Glomerular endothelial cell (primary cell): ENCODE measurements at places on chromosomes 16 and 17.

GRCh38 chr17:21370430-21370829 is 5.7 kb upstream of the KCNJ12 start:
- DNase-seq: no peak

- no peak for DNase-seq
These were observed 60.2 kb downstream of the CCDC182 start for GRCh38 chr17:57684711-57685498.

- DNase-seq: no peak
These were observed 102.5 kb upstream of the MAF start for GRCh38 chr16:79703066-79703465.

- DNase-seq: no peak
These were observed 4.9 kb downstream of the SDK2 start for GRCh38 chr17:73639322-73639721.

DNA sequence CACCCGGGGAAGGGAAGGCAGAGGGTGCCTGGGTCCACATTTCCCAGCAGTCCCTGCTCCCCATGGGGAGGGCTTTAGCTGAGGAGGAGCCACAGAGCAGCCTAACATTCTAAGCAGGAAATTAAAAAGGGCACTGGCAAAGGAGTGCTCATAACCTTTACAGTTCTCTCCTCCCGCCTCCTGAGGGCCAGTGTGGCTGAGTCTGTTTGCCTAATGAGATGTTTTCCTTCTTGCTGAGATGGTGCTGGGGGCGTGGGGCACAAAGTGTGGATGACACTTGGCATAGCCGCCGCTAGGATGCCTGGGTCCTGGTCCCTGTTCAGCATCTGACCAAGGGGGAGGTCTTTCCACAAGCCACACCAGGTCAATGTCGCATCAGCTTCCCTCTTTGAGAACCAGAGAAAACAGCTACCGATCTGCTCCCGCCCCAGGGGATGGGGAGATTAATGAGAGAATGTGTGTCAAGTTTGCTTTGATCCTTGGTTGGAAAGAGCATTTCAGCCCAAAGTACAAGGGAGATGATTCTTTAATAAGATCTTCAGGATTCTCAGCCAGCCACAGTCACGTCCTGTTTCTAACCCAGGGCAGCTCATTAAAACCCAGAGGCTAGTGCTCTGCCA is 5.8 kb downstream of the KIF18B start:
- no peak for DNase-seq

DNA sequence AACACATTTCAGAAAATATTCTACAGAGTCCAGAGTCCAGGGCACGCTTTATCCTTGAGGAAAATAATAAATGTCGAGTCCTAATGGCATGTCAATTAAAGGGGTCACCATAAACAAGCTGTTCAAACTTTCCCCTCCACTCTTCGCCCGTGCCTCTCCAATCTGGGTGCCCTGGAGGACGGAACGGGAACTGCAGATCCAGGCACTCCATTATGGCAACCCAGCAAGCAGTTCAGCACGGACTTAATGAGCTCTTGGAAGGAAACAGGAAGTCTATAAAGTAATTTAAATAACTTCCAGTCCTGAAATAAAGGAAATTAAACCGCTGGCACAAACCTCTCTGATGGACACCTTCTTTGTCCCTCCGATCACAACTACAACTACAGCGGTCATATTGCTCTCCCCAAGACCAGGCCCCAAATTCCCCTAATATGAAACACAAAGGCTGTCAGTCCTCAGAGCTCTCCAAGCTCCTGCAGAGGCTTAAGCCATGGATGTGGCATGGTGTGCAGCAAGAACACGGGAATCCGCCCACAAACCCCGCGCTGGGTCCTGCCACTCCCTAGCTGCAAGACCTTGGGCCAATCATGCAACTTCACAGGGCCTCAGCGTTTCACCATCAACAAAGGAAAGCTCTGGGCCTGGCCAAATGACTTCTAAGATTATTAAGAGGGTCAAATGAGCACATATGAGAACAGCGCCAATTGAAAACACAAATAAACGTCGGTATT is 52.6 kb downstream of the ZFHX3 start:
- DNase-seq: no peak
